ENCODE measurements at places on chromosomes 6 and 20.

- peak; percentile 65 for DNase-seq
These were observed at the start of gene BCL2L1 for GRCh38 chr20:31722257-31723068. Gene BCL2L1 (minus strand): TSS chr20:31722868. CDS start chr20:31722218, 650 bp downstream.

DNA sequence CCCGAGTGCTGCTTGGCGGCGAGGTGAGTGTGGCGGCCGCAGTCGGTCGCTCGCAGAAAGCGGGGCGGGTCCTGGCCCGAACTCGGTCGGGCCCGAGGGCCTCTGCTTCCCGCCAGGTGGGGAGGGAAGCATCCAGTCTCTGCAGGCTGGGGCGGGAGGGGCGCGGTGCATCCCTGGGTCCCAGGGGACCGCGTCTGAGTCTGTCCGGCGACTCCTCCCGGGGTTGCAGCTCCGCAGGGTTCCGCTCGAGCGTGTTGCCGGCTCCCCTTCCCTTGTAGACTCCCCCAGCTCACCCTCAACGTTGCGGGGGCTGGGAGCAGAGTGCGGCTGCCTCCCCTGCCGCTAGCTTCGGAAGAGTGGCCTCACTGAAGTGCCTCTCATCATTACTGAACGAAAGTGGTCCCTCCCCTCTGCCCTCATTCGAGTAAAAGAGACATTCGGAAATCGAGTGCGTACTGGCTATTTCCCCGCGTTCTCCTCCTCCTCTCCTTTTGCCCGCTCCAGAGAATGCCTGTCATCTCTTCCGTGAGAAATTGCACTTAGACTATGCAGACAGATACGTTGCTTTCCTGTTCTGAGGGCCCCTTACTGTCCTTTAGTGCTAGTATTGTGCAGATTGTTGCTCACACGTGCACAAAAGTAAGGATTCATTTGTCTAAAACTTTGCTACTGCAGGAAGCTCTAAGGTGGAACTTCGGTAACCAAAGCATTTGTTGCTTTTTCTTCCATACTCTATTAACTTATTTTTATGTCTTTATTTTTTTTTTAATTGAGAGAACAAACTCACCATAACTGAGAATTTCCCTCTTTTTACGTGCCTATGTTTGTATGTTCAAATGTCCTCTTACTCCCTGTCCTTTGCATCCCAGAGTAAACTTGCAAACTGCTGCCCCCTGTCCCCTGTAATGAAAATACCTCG is 751 bp downstream of the MAP3K4 start:
- peak; percentile 67 for DNase-seq

GRCh38 chr6:146878952-146879340 is 280.2 kb downstream of the ADGB start:
- no peak for DNase-seq

GRCh38 chr6:154319231-154319858 is 37.3 kb downstream of the IPCEF1 start:
- DNase-seq, result no peak

Measured in DMS 273 treated with DMSO at 0.1 percent for 48 hours (cell line).